ENCODE measurements at places on chromosomes 7 and 10. TPM values are rescaled to one million over a fixed set of nuclear protein-coding genes. Genes with fewer than 3 reads are reported as not detected.

GRCh38 chr7:100506356-100506923 lies 22.7 kb downstream of the NYAP1 start:
- DNase-seq = no peak

ASB10 gene
- total RNA-seq = 46.1 TPM

- no peak for DNase-seq
Observed at GRCh38 chr7:51040787-51041186, 258.1 kb upstream of the GRB10 start.

DNA sequence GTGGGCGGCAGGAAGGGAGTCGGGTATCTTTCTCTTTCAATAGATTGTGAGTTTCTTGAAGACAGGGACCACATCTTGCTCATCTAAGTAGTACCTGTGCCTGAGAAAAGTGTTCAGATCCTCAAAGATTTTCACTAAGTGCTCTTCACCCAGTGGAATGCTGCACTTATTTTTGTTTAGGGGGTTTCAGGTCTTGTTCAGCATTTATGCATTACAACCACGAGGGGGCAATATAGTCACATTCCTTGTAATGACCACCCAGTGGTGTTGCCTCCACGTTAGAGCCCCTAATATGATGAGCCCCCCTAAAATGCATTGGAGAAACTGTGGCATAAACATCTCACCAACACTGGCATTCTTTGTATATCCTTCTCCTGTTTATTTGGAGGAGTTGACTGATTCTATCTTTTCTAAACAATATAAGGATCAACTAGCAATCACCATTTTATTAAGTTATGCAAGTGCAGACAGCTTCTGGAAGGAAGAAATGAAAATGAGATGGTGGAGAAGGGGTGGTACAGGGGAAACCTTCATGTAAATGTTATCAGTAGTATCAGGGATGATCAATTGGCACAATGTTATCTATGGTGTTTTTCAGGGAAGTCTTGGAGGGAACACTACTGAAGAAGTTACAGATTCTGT lies 3.1 kb upstream of the PAPSS2 start:
- DNase-seq = no peak

DNA sequence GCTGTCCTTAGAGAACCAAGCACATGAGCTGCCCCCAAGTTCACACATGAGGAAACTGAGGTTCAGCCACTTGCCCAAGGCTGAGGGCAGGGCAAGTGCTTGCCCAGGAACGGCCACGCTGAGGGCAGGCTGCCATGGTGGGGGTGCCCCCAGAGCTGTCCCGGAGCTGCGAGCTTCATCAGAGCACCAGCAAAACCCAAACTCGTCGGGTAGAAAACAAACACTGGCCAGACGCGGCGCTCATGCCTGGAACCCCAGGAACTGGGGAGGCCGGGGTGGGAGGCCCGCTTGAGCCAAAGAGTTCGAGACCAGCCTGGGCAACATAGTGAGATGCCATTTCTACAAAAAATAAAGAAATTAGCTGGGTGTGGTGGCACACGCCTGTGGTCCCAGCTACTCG lies 38.4 kb downstream of the UNCX start:
- peak; percentile 9 for DNase-seq
